ENCODE measurements at places on chromosomes 7 and 10.

- no peak for DNase-seq
Observed at GRCh38 chr7:8121243-8121642, 140.7 kb downstream of the ICA1 start.

DNA sequence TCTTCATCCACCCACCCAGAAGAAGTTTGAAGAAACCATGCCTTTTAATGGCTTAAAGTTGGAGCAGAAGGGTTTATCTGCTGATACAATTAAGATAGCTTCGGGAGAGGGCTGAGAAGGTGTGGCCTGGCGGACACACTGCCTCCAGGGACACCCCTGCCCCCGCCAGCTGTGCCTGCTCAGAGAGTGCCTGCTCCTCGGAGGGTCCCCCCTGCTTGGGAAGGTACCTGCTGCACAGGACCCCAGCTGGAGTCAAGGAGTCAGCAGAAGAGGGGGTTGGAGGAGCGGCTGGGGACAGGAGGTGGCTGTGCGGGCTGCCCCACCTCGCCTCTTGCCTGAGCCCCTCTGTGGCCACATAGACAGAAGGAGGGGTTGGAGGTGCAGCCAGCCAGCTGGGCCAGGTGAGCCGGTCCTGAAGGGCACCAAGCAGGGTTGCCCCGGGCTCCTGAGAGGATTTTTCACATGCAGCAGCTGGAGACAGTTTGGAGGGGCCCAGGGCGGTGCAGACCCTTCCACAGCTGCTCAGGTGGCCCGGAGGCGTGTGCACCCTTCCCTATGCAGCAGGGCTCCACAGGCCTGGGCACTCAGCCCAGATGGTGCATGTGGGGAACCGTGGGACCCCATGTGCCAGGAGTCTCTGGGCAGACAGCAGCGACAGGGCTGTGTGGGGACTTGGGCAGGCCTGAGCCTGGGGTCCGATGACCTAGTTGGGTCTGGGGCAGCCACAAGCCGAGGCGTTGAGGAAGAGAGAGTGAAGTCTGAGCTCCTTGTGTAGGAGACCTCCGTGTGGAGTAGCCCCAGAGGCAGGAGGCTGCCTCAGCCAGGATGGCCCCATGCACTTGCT lies 118.9 kb downstream of the INPP5A start:
- no peak for DNase-seq

DNA sequence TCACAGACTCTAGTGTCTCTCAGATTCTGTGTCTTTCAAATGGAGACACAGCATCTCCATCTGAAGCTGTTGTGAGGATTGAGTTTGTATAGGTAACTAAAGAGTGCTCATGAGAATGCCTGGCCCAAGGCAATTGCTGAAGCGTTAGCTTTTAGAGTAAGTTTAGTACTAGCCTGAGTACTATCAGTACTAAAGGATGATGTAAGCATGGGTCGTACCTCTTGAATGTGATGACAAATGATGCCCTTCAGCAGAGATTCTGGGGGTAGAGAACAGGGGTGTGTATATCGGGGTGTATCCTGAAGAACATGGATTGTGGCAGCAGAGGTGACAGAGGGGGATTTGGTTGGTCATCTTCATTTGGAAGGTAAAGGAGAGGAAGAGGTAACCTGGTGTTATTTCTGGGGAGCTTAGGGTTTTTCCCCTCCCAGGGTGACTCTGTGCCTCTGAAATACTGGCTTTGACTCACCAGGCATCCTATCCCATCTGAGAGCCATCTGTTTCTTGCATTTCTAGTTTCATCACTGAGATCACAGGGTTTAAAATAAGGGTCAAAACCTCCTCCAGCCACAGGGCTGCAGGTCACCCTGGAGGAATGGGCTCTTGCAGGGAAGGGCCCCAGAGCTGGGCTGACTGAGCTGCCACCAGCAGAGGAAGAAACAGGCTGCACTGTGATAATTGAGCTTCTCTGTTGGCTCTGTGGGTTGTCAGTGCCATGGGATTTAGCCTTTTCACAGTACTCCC lies 756.0 kb downstream of the KCNMA1 start:
- DNase-seq: no peak

DNA sequence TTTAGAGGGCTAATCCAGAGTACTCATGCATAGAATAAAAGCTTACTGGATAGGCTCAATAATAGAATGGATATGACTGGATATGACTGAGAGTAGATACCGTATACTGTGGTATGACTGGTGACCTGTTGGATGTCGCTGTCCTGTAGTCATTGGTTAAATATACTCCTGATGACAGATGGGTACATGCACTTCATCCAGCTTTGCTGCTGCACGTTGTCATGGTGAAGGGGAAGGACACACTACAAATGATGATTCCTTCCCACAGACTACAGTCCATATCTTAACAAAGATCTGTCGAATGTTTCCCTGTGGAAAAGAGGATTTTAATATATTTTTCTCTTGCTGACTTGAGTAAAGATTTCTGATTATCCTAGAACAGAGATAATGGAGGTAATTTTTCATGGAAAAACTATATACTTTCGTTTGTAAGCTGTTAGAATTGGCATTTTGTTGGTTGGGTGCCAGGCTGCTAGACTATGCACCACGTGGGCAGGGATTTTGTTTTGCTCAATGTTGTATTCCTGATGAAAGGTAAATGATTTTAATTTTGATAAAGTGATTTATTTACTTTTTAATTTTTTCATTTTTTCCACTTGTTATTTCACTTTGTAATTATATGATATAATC lies 97.3 kb downstream of the PPP1R9A start:
- DNase-seq: no peak

- no peak for DNase-seq
Observed at GRCh38 chr10:127405221-127405620, 143.9 kb upstream of the NPS start.

GRCh38 chr7:116180302-116180701 lies 30.0 kb upstream of the TES start:
- DNase-seq: peak; percentile 17

DNA sequence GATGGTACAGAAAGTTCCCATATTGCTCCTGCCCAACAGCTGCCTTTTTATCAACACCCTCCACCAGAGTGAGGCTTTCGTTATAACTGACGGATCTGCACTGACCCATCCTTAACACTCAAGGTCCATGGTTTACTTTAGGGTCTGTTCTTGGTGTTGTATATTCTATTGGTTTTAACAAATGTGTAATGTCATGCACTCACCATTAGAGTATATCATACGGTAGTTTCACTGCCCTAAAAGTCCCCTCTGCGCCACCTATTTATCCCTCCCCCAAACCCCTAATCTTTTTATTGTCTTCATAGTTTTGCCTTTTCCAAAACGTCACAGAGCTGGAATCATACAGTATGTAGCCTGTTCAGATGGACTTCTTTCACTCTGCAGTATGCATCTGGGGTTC lies 102.8 kb upstream of the TNS3 start:
- DNase-seq: no peak

DNA sequence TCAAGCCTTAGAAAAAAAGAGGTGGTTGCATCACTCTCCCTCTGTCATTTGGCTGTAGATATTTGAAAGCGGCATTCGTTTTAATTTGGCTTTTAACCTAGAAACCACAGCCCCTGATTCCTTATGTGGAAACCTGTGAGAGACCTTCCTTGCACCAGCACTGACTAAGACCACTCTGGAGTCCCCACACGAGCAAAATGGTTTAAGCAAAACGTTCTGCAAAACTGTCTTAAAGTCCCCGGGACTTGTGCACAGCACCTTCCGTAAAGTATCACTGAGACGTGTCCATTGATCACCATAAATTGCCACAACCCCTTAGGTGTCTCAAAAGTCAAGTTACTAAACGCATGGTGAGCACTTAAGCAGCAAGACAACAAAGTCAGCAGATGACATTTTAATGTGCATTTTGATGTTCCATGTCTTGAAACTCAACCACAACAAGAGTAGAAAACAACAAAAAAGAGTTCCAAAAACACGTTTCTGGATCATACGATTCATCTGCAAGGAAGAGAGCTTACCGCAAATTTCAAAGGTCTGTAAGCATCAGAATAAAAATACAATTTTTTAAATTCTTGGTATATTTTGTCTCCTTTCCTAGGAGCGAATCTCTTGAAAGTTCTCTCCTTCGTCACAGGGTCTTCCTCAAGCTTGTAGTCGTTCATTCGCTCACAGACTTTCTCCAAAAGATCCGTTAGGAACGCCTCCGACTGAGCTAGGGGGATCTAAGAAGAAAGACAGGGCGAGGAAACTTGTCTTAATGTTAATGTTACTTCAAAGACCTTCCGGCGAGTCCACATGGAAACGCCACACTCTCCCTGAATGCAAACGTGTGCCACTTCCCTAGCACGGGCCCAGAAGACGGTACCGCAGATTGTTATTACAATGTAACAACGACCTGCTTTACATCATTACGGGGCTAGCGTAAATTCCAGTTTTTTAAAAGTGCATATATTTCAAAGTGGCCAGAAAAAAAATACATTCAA lies 37.7 kb downstream of the CNPY1 start:
- DNase-seq: no peak

- DNase-seq: no peak
Observed at GRCh38 chr7:1377111-1377909, 82.0 kb downstream of the MICALL2 start.

DNA sequence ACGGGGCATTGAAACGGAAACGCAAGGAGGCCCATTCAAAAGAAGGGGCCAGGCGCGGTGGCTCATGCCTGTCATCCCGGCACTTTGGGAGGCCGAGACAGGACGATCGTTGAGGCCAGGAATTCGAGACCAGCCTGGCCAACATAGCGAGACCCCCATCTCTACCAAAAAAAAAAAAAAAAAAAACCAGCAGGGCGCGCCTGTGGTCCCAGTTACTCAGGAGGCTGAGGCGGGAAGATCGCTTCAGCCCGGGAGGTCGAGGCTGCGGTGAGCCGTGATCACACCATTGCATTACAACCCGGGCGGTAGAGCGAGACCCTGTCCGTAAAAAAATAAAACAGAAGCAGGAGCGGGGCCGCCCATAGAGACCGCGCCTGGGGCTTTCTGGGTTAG lies 396 bp downstream of the PSMG3 start:
- no peak for DNase-seq

DNA sequence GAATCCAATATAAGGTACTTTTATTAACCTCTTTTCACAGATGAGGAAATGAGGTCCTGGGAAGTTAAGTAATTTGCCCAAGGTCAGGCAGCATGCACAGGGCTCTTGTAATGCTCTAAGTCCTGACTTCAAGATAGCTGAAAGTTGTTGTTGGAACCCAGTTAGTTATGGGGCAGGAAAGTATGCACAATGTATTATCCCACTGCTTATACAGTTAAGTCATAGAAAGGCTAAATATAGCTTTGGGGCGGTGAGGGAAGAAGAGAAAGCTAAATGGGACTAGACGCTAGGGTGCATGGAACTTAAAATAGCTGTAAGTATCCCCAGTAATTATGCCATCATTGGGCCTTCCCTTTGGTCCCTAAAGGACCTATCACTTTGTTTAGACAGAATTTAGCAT lies 9.2 kb downstream of the GLCCI1 start:
- DNase-seq: no peak

DNA sequence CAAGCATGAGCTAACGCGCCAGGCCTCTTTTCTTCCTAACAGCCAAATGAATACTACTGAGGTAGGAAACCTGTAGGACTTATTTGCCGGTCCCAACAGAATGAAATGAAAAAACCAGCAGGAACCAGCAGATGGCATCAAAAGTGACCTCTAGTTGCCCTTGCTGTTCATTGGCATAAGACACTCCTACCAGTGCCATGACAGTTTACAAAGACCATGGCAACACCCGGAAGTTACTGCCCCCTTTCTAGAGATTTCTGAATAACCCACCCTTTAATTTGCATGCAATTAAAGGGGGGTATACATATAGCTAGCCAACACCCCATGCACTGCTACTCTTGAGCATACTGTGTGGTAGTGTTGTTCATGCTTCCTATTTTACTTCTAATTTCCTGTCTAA lies 65.2 kb downstream of the ATE1 start:
- no peak for DNase-seq

DNA sequence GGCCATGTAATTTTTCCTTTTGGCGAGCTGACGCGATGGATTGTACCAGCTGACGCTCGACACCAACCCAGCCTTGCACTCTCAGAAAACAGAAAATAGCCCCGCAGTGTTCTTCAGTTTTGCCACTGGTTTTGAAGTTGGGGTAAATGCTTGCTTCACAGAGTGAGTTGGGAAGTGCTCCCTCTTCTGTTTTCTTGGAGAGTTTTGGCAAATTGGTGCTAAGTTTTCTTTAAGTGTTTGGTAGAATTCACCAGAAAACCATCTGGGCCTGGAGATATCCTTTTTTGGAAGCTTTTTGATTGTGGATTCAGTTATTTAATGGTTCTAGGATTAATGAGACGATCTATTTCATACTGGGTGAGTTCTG lies 252.8 kb downstream of the ELFN1 start:
- DNase-seq: no peak

DNA sequence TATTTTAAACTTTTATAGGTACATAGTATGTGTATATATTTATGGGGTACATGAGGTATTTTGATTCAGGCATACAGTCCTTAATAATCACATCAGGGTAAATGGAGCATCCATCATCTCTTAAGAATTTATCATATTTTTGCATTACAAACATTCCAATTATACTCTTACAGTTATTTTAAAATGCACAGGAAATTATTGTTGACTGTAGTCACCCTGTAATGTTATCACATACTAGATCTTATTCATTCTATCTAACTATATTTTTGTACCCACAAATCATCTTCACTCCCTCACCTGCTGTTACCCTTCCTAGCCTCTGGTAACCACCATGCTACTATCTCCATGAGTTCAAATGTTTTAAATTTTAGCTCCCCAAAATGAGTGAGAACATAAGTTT lies 56.3 kb upstream of the FAM3C start:
- DNase-seq: no peak

DNA sequence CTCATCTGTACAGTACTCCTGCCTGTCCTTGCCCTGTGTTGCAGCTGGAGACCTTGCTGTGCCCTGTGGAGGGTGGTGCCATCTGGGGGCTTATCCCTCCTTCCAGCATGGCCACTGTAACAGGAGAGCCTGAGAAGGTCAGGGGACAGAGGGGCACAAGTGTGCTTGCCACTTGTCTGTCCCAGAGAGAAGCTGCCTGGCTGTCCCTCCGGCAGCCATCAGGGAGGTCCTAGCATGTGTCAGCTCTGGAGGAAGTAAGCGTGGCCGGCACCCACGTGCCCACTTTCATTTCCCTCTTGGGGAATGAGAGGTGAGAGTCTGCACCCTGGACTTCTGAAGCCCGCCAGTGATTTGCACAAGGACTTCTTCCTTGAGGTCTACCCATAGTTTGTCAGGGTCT lies 97.0 kb upstream of the PPIF start:
- no peak for DNase-seq

GRCh38 chr7:117993377-117994003 lies 120.2 kb upstream of the CTTNBP2 start:
- DNase-seq: no peak

- no peak for DNase-seq
Observed at GRCh38 chr10:29542723-29543122, 92.0 kb downstream of the SVIL start.
